ENCODE measurements at places on chromosomes 12 and 14.

GRCh38 chr14:55256586-55256985 is 14.6 kb upstream of the FBXO34 start:
- DNase-seq = no peak

- no peak for DNase-seq
These were observed 192.9 kb upstream of the ALG10B start for GRCh38 chr12:38123566-38124246.

- DNase-seq = no peak
These were observed 102.4 kb upstream of the TMEM132C start for GRCh38 chr12:128164533-128164932.

GRCh38 chr12:5051334-5051733 is 7.7 kb downstream of the KCNA5 start:
- DNase-seq = no peak

GRCh38 chr12:115102450-115102849 is 418.5 kb upstream of the TBX3 start:
- DNase-seq = no peak

DNA sequence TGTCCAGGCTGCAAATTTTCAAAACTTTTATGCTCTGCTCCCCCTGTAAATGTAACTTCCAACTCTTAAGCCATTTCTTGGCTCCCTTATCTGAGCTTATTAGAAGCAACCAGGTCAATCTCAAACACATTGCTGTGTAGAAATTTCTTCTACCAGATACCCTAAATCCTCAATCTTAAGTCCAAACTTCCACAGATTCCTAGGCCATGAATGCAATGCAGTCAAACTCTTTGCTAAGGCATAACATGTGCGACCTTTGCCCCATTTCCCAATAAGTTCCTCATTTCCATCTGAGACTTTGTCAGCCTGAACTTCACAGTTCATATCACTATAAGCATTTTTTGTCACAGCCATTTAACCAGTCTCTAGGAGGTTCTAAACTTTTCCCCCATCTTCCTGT is 64.5 kb downstream of the TMTC3 start:
- DNase-seq = no peak

DNA sequence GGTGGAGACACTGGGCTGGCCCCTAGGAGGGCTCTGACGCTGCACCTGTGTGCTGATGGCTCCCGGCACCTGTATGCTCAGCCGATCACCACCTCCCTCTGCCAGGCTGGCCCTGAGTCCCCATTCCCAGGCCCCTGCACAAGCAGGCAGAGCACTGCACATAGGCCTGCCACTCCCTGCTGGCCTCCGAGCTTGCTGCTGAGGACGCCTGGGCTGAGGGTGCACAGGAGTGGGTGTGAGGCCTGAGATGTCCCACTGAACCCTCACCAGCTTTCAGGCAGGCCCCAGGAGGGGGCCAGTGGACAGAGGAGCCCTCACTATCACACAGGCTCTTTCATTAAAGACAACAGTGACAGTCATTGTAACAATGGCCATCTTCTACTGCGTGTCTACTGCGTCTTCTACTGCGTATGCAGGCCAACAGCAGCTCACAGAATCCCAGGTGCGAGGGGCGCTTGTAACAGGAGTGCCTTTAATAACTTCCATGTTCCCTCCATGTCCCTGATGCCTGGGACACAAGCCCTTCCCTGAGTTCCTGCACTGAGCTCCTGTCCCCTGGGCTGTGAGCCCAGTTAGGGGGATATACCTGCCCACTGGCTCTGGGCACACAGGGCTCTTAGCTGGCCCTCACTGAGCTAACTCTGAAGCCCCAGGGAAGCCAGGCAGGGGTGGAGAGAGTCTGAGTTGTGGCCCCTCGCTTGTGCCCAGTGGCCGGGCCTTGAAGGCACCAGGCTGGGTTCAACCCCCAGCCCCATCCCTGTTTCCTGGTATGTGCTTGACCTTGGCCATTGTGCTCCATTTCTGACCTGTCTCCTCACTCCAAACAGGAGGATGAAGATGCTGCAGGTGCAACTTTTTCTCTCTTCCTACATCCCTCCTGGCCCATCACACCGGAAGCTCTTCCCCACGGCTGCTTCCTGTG is 71.3 kb downstream of the PRIMA1 start:
- DNase-seq = no peak

All from amygdala (tissue), 56 donors.